ENCODE measurements at places on chromosomes 1 and 21.

DNA sequence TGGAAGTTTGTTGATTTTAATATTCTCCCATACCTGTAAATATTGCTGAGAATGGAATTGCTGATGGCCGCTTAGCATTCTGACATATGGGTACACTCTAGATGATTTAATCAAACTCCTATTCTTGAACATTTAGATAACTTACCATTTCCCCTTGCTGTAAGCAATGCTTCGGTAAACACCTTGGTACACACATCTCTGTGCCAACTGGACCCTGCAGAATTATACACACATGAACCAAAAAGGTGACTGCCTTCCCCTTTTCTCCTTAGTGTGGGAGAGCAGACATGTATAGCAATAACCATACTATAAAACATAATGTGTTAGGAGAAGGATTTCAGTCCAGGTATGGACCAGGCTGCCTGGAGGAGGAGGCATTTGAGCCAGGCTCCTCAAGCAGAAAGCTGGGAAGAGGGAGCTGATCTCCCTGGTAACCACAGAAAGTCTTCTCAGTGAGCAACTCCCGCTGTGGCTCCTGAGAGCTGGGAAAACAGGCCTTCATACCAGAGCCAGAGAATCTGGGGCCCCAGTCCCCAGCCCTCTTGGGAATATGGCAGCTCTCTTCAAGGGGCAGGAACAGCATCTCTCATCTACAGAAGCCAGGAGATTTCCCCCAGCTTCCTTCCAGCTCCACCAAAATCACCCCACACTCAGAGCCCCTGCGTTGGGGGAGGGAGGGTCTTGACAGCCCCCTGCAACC lies 33.9 kb upstream of the CSF1 start:
- no peak for DNase-seq

GRCh38 chr1:154714638-154715037 lies 106.7 kb upstream of the ADAR start:
- DNase-seq = peak; percentile 44

- DNase-seq = peak; percentile 39
These were observed 5.7 kb downstream of the DUSP23 start for GRCh38 chr1:159786465-159786864.

DNA sequence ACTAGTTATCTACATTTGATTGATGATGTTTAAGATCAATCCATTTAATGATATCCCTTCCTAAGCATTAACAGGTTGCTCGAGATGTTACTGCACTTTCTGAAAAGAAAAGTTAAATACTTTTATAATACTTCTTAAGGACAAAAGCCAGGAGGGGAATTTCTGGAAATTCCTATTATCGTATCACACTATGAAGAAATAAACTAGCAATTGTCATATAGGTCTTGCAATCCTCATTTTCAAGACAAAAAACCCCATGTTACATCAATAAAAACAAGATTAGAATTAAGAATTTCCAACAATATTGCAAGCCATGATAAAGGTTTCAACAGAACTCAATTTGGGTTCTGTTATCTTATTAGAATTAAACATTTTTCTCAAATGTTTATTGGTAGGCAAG lies 47.2 kb downstream of the HNRNPR start:
- no peak for DNase-seq

DNA sequence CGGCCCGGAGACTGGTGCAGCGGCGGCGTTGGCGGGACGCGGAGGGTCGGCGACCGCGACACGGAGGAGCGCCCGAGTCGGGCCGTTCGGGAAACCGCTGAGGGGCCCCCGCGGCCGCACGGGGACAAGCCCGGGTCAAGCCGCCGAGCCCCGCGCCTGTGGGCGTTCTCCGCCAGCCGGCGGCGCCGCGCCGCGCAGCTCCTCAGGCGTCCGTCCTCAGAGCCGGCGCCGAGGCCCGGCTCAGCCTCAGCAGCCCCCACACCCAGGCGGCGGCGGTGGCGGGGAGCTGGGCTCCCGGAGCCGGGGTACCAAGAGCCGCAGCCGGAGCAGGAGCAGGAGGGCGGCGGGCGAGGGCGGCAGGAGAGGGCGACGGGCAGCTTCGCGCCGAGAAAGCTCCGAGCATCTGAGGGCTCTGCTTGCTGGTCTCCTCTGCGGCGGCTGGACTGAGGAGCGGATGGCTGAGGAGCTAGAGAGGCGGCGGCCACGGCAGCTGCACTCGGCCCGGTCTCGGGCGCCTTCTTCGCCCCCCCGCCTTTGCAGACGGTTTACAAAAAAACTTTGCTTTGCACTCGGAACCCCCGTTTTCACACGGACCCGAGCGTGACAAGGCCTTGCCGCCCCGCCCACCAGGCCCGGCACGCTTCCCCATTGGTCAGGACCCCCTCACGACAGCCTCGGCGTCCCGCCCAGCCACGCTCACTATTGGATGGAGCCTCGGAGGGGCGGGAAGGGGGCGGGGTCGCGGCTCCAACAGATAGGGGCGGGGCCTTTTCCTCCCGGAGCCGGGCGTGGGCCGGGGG lies at the start of gene SLC30A1:
Gene SLC30A1 (minus strand): TSS at position 522 of the 800 bp plus-strand sequence. CDS start 549 bp downstream, outside the sequence.
- DNase-seq = peak; percentile 99
